ENCODE measurements at places on chromosomes 6 and 20. TPM values are rescaled to one million over a fixed set of nuclear protein-coding genes. Genes with fewer than 3 reads are reported as not detected.

SLC22A1 gene
- polyA plus RNA-seq, result 0.75 TPM

DNA sequence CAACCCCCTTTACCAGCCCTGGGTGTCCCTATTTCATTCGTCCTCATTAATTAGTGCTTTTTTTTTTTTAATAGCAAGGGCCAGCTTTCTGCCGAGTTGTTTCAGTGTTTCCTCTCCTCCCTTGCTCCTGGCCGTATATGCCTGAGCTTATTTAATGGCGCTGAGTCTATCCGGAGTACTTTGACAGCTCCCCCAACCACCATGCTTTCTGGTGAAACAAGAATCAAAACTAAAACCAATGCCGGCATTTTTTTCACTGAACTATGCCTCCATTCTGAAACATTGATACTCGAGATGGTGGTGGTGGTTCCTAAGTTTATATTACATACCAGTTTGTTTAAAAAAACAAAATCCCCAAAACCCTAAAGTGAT is 1.2 kb downstream of the DCBLD1 start:
- DNase-seq, result no peak

PPDPF gene
- 540 TPM for polyA plus RNA-seq

DNA sequence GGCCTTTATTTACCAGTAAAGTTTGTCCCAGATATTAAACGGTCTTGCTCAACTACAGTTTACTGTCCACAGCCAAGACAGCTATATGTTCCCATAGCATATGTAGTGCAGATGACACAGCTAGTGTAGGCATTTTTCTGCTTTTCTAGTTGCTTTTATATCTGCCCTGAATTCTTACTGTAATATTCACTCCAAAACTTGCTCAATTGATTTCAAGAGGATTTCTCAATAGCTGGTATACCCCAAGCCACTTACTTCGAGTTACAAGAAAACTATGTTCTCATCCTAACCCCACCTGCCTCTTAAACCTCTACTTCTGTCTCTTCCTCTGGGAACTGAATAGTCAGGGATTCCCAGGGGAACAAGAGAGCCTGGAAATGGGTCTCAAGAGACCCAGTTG is 18.9 kb upstream of the ROS1 start:
- DNase-seq, result no peak

CTCFL gene
- 0.02 TPM for polyA plus RNA-seq

GRCh38 chr20:9140162-9140760 is 71.4 kb downstream of the PLCB4 start:
- DNase-seq, result no peak
